ENCODE measurements at places on chromosomes 11 and 22. TPM values are rescaled to one million over a fixed set of nuclear protein-coding genes. Genes with fewer than 3 reads are reported as not detected.

Gene PLAAT4
- total RNA-seq = 6.9 TPM

Gene INS
- total RNA-seq = 0.76 TPM

Gene SLC22A6
- total RNA-seq = not detected

DNA sequence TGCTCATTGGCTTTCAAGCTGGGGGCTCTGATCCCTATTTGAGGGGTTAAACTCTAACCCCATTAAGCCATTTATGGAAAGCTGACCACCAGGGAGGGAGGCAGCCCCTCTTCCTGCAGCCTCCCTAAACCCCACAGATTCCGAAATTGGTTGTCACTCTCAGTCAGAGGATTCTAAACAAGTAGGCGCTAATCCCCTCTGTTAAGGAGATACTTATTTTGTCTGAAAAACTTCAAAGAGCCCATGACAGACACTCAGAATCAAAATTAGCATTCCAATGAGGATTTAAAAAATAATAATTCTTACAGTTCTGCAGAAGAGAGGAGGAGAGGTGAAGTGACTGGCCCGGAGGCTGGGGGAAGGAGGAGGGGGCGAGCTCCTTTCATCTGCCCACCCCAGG, 69.7 kb upstream of the LMO1 start:
- H3K27ac ChIP-seq = no peak overlapping the region
- no peak for DNase-seq
- H3K27me3 ChIP-seq = no peaks in the 10 kb centered on the region
- no peak overlapping the region for H3K4me3 ChIP-seq
- H3K4me1 ChIP-seq = peaks cover 3% of the 10 kb centered on the region

GRCh38 chr11:117823294-117823945, 1.1 kb downstream of the FXYD2 start:
- H3K36me3 ChIP-seq = no peaks in the 10 kb centered on the region
- no peak overlapping the region for H3K4me3 ChIP-seq
- H3K27ac ChIP-seq = peak overlapping the region; percentile 80
- no peak for DNase-seq
- no peaks in the 10 kb centered on the region for H3K27me3 ChIP-seq
- peaks cover 9% of the 10 kb centered on the region for H3K4me1 ChIP-seq

DNA sequence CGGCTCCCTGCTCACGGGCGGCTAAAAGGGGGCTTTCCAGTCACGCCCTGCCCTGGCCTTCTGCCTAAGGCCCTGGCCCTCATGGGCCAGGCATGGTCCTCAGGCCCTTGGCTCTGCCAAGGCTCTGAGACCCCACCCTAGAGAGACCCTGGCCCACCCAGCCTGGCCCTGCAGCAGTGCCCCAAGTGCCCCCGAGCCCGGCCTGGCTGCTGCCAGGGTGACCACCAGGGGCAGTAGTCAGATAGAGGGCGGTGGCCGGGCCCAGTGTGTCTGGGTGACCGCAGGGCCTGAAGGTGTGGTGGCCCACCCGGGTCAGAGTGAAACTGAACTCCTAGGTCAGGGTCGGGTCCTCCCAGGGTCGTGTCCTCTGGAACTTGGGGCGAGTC, 29.4 kb upstream of the CCDC188 start:
- no peaks in the 10 kb centered on the region for H3K36me3 ChIP-seq
- H3K4me1 ChIP-seq = no peaks in the 10 kb centered on the region
- no peak for DNase-seq
- H3K4me3 ChIP-seq = no peak overlapping the region
- peaks cover 6% of the 10 kb centered on the region for H3K27me3 ChIP-seq

- H3K4me3 ChIP-seq = no peak overlapping the region
- no peak for DNase-seq
- peaks cover 10% of the 10 kb centered on the region for H3K4me1 ChIP-seq
- no peak overlapping the region for H3K27ac ChIP-seq
- H3K36me3 ChIP-seq = no peaks in the 10 kb centered on the region
Observed at GRCh38 chr22:29762263-29762662, 4.5 kb downstream of the ZMAT5 start.

DNA sequence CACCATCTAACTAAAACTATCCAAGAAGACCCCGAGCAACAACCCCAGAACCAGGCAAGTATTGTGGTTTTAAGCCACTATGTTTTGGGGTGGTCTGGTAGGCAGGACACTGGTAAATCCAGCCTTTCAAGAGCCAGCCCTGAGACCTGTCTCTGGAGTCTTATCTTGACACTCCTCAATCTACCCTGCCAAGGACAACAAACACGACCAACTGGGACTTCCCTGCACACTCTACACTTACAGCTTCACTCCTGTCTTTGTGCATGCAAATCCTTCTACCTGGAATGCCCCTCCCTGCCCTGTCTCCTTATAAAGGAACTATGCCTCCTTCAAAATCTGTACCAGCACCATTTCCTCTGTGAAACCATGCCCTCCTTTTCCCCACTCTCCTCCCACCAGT, 107.3 kb downstream of the RPL27A start:
- DNase-seq = no peak
- no peak overlapping the region for H3K4me3 ChIP-seq
- H3K36me3 ChIP-seq = no peaks in the 10 kb centered on the region
- peaks cover 55% of the 10 kb centered on the region for H3K4me1 ChIP-seq
- no peaks in the 10 kb centered on the region for H3K27me3 ChIP-seq
- no peak overlapping the region for H3K27ac ChIP-seq

- peaks cover 75% of the 10 kb centered on the region for H3K36me3 ChIP-seq
- no peak overlapping the region for H3K27ac ChIP-seq
- no peaks in the 10 kb centered on the region for H3K4me1 ChIP-seq
- no peak overlapping the region for H3K4me3 ChIP-seq
- DNase-seq = no peak
Observed at GRCh38 chr11:18081551-18081950, 24.3 kb downstream of the SAAL1 start.

DNA sequence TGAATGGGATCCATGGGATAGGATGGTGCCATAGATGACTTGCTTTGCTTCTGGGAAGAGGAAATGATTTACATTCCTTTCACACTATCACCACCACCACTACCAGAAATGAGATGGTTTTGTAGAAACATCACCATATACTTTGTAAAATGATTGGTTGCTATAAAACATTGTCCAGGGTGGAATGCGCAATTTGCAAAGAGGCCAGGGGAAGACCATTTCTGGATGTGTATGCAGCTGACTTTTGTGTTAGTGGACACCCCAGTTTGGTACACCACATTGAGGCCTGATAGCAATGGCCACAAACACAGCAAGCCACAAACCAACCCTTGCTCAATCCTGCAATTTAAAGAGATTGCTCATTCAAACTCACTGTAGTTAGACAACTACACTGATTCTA, 56.7 kb upstream of the RCN1 start:
- no peak for DNase-seq
- no peaks in the 10 kb centered on the region for H3K36me3 ChIP-seq
- H3K4me1 ChIP-seq = no peaks in the 10 kb centered on the region
- no peak overlapping the region for H3K27ac ChIP-seq
- peaks cover 26% of the 10 kb centered on the region for H3K27me3 ChIP-seq

DNA sequence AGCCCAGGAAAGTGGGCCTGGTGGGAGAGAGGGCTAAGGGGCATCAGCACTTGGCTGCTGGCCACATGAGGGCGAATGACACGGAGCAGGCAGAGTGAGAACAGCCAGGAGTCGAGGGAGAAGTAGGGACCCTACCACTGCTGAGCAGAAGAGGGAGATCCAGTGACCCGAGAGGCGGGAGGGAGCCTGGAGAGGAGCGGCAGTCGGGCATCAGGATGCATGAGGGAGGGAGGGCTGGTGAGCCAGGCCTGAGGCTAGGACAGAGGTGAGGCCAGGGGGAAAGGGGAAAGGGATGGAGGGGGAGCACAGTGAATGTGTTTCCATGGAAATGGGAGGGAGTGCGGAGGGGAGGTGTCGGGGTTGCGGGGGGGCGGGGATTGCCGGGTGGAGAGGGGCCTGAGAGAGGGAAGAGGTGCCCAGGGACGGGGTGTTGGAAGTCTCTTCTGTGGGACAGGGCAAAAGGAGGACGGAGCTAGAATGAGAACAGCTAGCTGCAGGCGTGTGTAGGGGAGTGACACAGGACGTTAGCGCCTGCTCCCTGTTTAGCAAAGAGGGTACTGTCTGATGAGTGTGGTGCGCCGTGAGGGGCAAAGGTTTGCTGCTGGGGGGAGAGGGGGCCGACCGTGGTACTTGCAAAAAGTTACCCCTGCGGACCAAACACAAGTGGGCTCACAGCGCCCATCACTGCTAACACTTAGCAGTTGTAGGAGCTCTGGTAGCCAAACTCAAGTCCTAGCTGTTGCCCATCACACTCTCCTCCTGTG, 37.1 kb upstream of the WNT11 start:
- H3K36me3 ChIP-seq = no peaks in the 10 kb centered on the region
- H3K27me3 ChIP-seq = no peaks in the 10 kb centered on the region
- H3K27ac ChIP-seq = no peak overlapping the region
- no peaks in the 10 kb centered on the region for H3K4me1 ChIP-seq
- no peak overlapping the region for H3K4me3 ChIP-seq

DNA sequence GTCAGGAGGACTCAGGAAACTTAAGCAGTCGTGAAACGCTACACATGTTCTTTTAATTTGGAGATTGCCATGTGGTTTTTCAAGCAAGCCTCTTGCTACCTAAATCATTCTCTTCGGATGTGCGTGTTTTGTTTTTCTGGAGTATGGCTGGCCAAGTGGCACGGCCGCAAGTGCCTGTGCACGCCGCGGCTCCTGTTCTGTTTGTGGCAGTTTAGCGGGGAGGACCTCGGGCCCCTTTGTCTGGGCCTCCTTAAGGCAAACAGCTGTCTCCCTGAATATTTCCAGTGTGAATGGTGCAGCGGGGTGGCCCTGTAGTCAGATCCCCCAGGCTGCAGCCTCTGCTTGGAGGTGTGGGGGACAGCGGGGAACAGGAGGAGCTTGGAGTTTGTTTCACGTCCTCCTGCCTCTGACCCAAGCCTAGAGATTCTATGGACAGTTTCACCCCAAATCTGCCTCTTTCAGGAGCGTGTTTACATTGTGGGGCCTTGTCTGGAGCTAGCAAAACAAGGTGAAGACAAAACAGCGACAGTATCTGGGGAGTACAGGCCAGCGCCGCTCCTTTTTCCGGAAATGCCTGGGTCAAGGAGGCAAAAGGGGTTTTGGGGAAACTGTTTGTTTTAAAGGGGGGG, 1.3 kb downstream of the LRP5 start:
- DNase-seq = no peak
- H3K27me3 ChIP-seq = no peaks in the 10 kb centered on the region
- H3K36me3 ChIP-seq = no peaks in the 10 kb centered on the region

DNA sequence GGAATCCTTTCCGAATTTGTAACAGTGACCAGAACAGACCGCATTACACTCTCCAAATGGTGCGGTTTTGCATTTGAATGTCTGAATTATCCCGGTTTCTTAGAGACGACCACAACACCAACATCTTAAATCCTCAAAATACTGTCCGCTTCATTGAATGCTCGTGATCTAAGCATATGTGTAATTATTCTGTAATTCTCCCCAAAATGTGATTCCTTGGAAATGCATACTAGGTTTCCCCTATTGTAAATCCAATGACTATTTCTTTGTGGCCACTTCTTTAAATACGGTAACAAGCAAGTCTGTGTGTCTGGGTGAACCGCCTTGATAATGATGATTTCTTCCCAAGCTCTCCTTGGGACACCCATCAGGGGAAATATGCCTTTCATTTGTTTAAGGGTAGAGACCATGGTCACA, 87.3 kb upstream of the DBX1 start:
- H3K27ac ChIP-seq = no peak overlapping the region
- DNase-seq = no peak
- H3K4me3 ChIP-seq = no peak overlapping the region
- H3K4me1 ChIP-seq = no peaks in the 10 kb centered on the region
- no peaks in the 10 kb centered on the region for H3K36me3 ChIP-seq
